ENCODE measurements at places on chromosomes 12 and 14.

GRCh38 chr12:129530984-129531383 is 372.8 kb downstream of the TMEM132D start:
- no peak for DNase-seq

DNA sequence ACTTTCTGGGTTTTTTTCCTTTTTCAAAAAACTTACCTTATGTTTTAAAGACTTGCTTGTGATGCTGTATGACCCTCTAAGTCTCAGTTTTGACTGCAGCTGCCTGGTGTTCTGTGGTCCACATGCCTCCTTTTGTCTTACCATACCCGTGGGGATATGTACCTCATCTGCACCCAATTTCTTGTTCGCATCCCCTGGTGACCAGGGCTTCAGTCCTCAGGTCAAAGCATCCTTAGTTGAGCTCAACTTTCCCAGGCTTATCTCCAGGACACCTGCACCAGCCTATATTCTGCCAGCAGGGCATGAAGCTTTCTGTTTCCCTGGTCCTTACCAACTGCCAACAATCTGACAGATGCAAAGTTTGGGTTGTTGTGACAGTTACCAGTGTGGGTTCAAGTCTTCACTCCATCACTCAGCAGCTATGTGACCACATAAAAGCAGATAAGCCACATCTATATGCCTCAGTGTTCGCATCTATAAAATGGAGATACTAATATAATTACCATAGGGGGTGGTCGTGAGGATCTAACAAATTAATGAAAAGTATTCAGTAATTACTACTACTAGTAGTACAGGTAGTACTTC is 94.0 kb downstream of the NTF3 start:
- no peak for DNase-seq

- DNase-seq, result no peak
Observed at GRCh38 chr14:26137161-26137560, 460.7 kb downstream of the NOVA1 start.

DNA sequence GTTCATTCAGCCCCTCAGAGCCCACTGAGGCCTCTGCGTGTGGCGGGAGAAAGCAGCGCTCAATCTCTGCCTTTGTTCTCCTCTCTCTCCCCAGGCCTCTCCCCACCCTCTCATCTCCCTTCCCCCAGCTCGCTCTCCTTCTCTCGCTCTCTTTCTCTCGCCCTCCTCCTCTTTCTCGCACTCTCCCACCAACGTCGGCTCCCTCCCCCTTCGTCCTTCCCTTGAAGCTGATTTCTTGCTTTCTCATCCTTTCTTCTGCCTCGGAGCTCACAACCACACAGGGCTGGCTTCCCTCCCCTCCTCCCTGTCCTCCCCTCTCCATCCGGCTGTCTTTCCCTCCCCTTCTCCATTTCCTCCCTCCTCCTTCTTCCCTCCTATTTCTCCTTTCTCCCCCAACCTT is 96.4 kb downstream of the LRRC74A start:
- no peak for DNase-seq

DNA sequence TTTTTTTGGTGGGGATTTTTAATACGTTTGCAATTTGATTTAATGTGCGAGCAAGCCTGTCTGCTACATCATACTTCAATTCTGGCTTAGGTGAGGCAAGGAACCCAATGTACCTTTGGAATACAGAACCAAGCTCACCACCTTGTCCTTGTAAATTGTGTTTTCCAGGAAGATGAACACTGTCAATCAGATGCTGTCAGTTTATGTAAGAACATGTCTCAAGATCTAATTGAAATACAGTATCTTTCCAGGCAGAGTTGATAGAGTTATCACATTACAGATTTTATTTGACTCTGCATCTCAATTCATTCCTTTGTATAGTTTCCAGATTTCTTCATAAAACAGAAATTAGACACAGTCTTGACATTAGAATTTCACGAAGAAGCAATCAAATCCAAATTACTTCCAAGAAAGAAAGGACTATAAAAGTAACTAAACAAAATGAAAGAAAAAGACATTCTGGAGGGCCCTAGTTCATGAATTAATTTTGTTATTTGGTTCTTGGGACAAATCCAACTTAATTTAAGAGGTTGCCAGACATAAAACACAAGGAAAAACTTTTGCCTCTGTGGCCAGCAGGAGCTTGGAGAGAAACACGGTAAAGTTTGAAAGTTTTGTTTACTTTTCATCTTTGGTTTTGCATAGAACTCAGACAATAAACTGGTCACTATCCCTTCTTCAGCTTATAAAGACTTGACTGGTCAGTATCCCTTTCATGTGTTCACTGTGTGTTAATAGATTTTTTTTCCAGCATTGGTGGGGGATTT is 16.4 kb upstream of the MED13L start:
- DNase-seq, result no peak

GRCh38 chr12:93882763-93883162 is 205.6 kb downstream of the CRADD start:
- no peak for DNase-seq

- DNase-seq, result no peak
Observed at GRCh38 chr12:4742416-4742970, 22.3 kb downstream of the GALNT8 start.

DNA sequence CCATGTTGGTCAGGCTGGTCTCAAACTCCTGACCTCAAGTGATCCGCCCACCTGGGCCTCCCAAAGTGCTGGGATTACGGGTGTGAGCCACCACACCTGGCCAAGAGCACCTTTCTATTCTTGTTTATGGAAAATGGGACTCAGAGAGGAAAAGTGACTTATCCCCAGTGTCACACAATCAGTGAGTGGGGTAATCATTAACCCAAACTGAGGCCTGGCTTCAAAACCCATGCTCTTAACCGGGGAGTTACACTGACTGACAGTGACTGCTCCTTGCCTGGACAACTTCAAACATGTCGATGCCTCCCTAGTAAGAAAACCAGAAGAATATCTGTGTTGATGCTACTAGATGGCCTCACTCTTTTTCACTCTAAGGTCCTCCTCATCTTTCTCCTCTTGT is 7.3 kb downstream of the CLEC7A start:
- DNase-seq, result no peak

DNA sequence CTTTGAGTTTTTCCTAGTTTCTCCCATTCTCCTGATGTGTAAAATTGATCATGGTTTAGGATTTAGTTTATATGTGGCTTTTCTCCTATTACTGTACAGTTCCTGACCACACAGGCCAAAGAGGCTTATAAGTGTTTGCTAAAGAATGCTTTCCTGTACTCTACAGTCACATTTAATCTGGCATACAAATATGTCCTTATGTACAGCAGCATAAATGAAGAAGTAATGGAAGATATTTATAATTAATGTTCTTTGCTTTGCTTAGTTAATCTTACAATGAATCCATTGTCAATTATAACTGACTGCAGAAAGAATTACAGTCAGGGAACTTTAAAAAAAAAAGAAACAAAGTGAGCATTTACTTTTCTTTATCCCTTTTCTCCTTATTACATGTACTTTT is 293.9 kb downstream of the KCNC2 start:
- no peak for DNase-seq

GRCh38 chr14:60346706-60347105 is 97.7 kb downstream of the PPM1A start:
- DNase-seq, result no peak

GRCh38 chr14:98704441-98704840 is 567.6 kb downstream of the BCL11B start:
- peak; percentile 4 for DNase-seq

DNA sequence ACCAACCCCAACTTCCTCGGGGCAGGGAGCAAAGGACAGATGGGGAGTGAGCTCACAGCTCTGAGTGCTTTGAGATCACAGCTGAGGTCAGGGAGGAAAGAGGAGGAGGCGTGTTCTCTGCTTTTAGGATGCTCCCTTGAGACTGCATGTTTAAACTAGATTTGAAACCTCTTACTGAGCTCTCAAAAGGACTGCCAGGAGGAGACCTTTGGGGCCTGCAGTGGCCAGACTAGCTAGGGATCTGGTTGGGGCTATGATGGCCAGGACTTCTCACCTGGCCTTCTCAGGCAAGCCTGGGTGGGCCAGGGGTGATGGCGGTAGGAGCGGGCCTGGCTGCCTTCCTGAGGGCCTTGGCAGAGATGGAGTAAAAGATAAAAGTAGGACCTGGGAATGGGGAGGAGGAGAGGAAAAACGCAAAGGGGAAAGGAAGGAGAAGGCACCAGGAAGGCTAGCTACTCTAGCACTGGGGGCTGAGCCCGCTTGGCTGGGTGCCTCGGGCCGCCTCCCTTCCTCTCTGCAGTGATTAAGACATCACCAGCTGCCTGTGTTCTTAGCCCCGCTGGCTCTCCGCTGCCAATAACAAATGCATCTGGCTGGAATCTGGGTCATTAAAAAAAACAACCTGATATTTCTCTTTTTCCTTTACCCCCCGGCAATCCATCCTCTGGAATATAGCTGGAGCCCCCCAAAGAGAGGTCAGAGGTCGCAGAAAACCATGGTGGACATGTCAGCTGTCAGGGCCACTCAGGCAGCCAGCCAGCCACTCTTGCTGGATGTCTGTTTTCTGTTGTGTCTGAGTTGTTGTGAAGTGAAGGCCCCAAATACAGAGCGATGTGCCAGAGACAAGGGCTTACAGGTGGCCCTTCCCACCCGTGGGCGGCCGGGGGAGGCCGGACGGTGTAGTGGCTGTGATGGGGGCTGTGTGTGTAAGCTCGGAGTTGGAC is 141.3 kb downstream of the TSPAN9 start:
- DNase-seq, result no peak

DNA sequence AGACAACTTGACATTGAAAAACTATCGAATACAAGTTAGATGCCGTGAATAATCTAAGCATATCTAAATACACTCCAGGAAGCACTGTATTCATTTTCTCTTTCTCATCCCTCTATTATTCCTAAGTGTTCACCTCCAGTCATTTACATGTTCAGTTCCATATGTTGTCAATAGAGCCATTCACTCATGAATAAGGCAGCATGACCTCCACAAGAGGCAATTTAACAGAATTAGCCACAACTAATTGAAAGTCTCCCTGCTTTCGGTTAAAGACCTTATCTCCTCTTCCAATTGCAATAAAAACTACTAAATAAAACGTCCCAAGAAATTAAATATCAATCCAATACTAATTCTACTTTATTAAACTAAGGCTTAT is 1.8 kb downstream of the LRIG3 start:
- no peak for DNase-seq

DNA sequence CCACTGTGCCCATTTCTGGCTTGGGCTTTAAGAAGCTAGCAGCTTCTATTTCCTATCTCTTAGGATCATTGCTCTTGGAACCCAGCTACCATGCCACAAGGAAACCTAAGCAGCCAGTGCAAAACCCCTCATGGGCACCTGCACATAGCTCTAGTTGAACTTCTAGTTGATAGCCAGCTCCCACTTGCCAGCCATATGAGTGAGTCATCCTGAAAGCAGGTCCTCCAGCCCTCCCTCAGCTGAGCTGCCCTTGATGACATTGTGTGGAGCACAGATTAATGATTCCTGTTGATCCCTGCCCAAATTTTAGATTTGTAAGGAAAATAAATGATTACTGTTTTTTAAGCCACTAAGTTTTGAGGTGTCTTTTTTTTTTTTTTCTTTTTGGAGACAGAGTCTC is 234.2 kb upstream of the FBXO33 start:
- DNase-seq, result no peak

DNA sequence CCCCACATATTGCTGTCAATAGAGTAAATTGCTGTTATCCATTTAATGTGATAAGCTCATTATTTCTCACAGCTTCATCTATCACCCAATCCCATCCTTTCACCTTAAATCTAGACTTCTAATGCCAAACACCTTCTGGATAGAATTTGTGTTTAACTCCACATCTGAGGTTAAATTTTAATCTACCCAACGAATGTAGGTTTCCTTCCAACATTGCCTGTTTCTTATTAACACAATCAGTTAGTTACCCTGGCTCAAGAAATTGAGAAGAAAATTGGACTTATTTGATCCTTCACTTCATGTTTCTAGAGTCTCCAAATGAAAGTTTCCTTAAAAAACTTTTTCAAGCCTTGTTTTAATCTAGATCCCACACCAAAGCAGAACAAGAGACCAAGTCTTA is 67.3 kb downstream of the PTPRO start:
- no peak for DNase-seq

- DNase-seq, result no peak
Observed at GRCh38 chr12:83573671-83574070, 887.0 kb downstream of the TMTC2 start.

GRCh38 chr14:64940336-64940910 is 2.1 kb downstream of the GPX2 start:
- no peak for DNase-seq

GRCh38 chr14:39451811-39452210 is 19.6 kb upstream of the FBXO33 start:
- no peak for DNase-seq

DNA sequence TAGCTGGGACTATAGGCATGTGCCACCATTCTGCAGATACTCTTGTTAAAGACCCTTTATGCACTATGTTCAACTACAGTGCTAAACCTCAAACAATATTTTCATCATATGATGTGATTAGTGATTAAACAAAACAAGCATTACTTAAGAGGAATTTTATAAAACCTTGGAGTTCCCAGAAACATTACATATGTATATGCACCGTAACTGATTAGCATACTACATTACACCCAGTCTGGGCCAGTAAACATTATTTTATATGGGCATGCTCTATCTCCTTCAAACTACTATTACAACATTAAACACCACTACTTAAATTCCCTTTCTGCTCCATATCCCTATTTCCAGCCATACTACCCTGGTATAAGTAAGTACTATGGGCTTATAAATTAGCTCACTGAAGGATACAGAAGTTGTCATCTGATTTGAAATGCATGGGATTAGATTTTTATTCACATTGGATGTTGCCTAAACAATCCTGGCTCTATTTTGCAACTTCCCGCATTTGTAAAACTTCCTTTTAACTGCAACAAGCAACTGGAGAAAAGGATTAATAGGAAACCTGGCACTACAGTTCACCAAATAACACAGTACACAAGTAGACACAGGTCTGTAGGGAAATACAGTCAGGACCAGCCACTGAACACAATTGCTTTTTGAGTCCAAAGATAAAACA is 205.8 kb downstream of the MED13L start:
- no peak for DNase-seq

GRCh38 chr14:95609398-95609990 is 74.6 kb downstream of the GLRX5 start:
- no peak for DNase-seq

GRCh38 chr14:92121207-92121669 is 268 bp downstream of the NDUFB1 start:
- DNase-seq, result no peak

GRCh38 chr12:107092669-107093416 is 506 bp downstream of the CRY1 start:
- DNase-seq, result peak; percentile 65

DNA sequence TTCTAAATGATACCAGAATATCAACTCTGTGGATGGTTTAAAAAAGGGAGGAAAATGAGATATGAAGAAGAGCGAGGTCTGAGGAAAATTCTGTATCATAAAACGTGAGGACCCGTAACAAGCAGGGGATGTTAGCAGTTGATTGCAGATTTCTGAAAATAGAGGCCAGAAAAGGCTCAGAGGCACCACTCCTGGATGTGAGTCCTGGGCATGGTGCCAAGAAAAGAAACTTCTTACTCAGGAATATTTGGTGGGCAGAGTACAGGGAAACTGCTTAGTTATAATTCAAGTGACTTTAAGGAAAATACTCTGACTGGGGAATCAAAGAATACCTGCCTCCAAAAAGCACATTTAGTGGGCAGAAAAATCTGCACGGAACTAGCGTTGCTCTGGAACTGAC is 85.5 kb downstream of the PRICKLE1 start:
- no peak for DNase-seq
